ENCODE measurements at places on chromosomes 6 and 20.

GRCh38 chr6:27867945-27868300, 44.3 kb downstream of the OR2B2 start:
- peak; percentile 1 for DNase-seq

- DNase-seq: no peak
These were observed 140.6 kb downstream of the KIF16B start for GRCh38 chr20:16432466-16433292.

DNA sequence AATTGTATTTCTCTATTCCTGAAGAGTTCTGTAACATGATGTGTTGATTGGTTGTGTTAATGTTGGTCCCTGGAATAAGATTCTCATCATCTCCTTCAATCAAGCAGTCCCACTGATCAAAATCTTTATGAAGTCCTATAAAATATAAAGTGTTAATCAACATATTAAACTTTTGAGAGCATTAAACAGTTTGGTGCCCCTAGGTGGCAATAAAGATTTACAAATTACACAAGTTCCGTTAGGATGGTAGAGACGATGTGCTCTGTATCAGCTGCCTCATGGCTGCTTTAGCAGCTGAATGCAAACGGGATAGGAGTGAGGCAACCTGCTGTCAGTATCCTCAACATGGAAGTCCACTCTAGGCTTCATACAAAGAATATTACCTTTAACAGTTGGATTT, 16.9 kb downstream of the TDRD6 start:
- DNase-seq: peak; percentile 5

DNA sequence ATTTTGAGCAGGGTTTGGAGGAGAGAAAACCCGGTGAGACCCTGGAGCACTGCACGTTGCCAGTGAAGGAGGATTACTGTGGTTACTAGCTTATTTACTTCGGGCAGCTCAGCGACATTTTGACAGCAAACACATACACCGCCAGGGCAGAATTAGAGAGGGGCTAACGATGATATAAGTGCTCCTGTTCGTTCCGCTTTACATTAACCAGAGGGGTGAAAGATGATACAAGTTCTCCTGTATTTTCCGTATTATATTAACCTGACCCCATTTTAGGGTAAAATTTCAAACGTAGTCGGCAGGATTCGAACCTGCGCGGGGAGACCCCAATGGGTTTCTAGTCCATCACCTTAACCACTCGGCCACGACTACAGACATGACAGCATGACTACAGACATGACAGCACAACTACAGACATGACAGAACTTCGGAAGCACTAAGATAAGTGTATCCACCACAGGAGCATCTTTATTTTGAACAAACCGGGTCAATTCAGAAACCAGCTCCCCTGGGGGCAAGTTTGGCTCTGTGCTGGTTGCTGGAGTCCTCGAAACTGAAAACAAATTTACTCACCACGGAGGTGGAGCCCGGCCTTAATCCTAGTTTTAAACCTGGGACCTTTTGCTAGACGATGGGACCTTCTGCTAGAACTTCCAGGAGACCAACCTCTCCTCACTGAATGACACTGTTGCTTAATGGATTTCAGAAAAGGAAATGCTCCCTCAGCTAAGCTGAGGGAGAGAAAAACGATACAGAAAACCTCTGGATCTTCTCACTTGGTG, 80.4 kb upstream of the ZNF184 start:
- peak; percentile 9 for DNase-seq

DNA sequence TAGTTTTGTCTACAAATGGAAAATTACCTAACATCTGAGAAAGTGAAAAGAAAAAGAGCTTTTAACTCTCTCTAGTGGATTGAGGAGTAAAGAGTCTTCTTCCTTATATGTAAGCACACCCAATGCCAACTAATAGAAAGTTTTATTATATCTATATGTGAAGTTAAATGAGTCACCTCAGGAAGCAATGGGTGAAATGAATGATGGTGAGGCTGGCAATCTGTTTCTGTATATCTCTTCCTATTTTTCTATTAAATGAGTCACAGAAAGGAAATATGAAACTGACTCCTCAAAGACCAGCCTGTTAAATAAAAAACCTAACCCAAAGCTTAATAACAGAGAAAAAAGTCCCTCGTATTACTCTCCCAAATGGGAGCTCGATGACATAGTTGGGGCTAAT, 71.3 kb downstream of the OTOR start:
- no peak for DNase-seq

GRCh38 chr20:25204550-25205276, 9.2 kb downstream of the ENTPD6 start:
- no peak for DNase-seq

DNA sequence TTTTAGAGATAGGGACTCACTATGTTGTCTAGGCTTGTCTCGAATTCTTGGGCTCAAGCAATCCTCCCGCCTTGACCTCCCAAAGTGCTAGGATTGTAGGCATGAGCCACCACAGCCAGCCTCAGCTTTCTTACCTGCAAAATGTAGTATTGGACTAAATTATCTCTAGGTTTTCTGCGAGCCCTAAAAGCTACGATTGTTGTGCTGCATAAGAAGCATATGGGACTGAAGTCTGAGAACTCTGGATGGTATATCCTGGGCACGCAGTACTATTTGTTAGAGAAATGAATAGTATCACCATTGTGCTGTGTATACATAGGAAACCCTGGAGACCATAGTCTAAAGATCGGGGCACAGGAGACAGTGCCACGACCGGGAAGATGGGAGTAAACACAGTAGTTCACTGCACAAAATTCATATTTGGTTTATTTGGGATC, 60.1 kb downstream of the RPRD1B start:
- no peak for DNase-seq

- peak; percentile 28 for DNase-seq
These were observed 838 bp downstream of the TNFAIP3 start for GRCh38 chr6:137867685-137868509.

GRCh38 chr20:6086868-6087267, 33.0 kb upstream of the LRRN4 start:
- peak; percentile 3 for DNase-seq

DNA sequence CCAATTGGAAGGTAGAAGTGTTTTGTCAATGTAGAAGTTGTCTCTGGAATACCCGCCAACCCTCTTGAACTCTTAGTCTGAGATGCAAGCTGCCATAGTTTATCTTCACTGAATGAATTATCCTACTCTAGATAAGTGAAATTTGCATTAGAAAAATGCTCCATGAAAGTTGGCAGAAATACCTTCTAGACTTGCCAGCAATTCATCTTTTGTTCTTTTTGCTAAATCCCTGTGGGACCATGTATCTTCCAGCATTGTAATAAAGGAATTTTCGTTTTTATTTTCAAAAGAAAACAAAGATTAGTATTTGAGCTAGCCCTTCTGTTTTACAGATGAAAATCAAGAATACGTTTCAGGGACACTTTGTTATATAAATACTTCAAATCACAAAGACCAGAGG, 244.2 kb downstream of the CBLN4 start:
- no peak for DNase-seq

DNA sequence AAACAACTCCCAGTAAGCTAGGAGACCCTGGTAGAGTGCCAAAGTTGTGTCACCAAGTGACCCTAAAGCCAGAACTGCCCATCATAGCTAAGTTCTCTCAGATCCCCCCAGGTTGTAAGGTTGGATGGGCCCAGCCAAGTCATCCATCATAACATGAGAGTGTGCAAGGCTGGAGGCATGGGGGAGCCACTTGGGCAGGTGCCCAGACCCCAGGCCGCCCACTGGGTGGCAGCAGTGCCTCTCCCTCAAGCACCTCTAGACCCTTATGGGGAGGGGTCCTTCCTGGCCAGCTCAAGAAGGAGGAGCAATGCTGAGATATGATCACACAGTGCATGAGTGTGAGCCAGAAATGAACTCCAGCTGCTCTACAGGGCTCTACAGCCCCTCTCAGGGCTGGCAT, 154.5 kb downstream of the MYLK4 start:
- DNase-seq: no peak

DNA sequence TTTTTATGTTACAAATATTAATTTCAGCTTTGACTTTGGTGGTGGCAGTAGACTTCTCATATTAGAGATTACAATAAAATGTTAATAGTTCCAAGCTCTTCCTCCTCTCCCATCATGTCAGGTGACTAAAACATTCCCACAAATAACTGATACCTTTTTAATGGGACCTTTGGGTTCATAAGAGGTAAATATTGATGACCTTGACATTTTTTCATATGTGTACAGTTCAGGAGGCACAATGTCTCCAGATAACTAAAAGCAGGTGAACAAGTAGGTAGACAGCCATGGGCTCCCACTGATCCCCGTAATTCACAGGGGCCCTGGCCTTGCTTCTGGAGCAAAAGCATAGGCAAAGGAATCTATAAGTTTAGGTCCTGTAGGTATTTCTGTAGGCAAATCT, 317.7 kb downstream of the SOX4 start:
- no peak for DNase-seq

- peak; percentile 80 for DNase-seq
These were observed 60.0 kb downstream of the FYN start for GRCh38 chr6:111813237-111813636.

GRCh38 chr6:116158641-116159040, 32.7 kb upstream of the COL10A1 start:
- peak; percentile 49 for DNase-seq

DNA sequence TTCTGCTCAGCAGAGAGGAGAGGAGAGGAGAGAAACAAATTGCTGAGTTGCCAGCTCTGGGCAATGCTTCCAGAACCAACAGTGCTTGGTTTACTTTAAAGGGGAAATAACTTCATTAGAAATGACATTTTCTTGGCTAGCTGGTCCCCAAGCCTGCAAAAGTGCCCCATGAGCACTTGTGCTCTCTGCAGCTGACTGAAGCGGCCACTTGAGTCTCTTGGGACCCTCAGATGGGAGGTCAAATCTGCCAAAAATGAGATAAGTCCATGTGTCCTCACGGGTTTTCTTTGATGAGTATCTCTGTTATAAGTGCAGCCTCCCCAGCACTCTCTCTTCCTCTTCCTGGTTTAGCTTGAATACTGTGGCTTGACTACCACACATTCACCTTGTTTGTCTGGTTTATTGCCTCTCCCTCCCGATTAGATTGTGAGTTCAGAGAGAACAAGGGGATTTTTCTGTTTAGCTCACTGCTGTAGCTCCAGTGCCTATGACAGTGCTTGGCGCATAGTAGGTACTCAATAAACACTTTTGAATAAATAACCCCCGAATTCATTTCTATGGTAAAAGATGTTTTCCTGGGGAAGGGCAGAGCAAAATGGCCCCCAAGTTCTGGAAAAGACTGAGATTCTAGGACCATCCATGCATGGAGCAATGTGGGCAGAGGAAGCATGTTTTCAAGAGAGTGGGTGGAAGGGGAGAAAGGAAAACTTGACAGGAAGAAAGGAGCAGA, 7.0 kb upstream of the RIN2 start:
- DNase-seq: no peak

- peak; percentile 87 for DNase-seq
These were observed 261.0 kb upstream of the RIN2 start for GRCh38 chr20:19497064-19497463.

DNA sequence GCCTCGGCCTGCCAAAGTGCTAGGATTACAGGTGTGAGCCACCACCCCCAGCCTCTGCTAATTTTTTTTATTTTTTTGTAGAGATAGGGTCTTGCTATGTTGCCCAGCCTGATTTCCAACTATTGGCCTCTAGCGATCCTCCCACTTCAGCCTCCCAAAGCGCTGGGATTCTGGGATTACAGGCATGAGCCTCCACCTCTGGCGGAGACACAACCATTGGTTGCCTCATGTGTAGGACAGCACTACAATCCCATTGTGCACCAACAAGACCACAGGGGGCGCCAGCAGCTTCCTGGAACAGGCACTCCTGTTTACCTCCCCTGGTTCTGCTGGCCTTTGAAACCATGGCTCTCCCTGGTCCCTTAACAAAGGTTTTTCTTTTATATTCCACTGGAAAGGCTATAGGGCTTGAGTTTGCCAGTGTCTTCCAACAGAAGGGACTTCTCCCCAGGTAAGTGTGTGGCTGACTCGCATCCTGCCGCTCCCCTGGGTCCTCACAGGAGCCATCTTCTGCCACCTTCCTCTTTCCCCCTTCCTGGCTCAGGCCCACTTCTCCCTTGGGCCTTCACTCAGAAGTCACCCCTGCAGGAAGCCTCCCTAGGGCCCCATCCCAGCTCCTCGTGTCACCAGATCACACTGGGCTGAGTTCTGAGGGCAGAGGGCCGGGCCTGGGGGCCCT, 39.2 kb upstream of the TLDC2 start:
- peak; percentile 34 for DNase-seq

- no peak for DNase-seq
These were observed 48.7 kb upstream of the IL20RA start for GRCh38 chr6:137093183-137094069.

DNA sequence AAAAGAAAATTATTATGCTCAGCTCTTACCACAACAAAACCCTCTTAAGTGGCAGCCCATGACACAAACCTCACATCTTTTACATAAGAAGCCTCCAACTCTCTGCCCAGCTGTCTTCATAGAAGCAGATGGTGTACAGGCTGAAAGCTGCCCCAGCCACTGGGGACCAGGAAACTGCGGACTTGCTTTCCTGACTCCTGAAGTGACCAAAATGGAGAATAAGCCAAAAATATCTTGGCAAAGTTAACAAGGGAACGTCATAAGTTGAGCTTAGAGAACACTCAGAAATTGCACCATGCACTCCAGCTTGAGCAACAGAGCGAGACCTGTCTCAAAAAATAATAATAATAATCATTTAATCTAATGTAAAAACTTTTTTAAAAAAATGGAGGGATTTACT, 160.3 kb upstream of the CDYL start:
- peak; percentile 88 for DNase-seq

DNA sequence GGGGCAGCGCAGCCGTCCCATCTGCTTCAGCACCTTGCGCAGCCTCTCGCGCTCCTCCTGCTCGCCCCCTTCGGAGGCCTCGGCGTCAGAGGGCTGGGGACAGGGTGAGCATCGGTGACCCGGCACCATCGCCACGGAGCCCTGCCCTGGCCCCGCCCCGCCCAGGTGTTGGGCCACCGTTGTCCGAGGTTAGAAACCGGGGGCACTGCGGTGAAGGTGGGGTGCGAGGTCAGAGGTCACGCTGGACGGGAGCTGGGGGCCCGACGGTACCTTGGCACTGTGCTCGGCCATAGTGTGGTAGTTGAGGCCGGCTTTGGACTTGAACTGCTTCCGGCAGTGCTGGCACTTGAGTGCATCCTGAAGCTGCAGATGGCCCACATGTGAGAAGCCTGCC, 6.4 kb downstream of the ZNF512B start:
- DNase-seq: no peak

GRCh38 chr6:38935051-38935450, 113.5 kb upstream of the GLP1R start:
- DNase-seq: no peak

DNA sequence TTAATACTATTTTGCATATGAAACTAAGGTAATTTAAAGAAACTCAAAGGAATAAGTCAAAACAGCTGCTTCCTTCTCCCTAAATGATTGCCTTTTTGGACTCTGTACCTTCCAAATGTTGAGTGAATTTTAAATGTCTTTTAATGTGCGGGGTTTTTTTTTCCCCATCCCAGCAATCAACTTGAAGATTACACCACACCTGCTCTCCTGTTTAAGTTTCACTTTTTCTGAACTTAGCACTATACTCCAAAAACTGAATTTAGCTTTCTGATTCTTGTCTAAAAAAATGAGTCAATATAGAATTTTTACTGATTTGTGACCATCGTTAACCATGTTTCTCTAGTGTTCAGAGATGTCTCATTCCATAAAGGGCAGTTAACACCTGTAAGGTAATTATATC, 220.8 kb upstream of the THEMIS start:
- no peak for DNase-seq

- DNase-seq: no peak
These were observed 22.0 kb downstream of the CENPW start for GRCh38 chr6:126361832-126362440.

Data from AG10803 (cell line).